ENCODE measurements at places on chromosomes 4 and X.

- DNase-seq = peak; percentile 22
Measured at GRCh38 chr4:104494822-104495559, at the start of gene CXXC4. Gene CXXC4 (minus strand): TSS chr4:104494894. CDS start chr4:104491802, 3,092 bp downstream.

DNA sequence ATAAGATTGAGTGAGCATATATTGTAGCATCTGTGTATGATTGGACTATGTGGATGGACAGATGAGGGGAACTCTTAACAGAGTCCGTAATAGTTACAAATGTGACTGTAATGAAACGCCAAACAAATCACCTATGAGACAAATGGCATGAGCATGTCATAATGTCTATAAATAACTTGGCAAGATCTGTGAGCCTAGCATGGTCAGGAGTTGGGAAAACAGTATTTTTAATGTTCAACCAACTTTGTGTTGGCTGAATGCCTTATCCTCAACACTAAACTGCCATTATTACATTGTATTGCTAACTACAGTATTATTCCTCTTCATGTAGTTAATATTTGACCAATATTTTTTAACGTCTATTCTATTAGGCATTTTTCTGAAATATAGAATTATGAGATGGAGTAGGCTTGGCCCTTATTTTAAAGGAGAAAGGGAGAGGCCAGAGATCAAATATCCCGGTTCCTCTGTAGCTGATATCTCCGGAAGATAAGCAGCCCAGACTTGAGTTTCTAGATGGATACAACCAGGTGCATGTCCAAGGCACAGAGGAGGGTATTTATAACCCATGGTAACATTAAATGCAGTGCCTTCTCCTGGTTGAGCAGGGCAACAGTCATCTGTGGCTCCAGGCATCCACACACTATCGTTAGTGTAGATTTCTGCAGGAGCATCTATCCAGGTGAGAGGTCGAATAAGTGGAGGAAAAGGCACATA lies 32.7 kb downstream of the PF4 start:
- DNase-seq = no peak

- peak; percentile 82 for DNase-seq
Measured at GRCh38 chr4:77052352-77052751, 23.4 kb downstream of the CCNI start.

DNA sequence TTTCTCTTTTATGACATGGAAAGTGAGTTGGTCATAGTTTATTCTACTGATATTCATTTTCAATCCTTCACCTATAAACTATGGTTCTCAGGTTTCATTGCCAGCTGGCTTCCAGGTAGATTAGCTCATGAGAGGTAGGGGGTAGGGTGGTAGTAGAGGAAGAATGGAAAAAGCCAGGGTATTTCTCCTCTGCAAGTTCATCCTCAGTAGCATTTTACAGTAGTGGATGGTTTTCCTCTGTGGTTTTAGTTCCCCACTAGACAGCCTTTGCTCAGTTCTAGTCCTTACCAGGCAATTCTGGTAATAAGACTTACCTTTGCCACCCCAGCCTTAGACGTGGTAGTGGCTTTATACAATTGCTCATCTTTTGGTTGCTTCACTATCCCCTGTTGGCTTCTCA lies 8.9 kb upstream of the NAA11 start:
- DNase-seq = no peak

- no peak for DNase-seq
Measured at GRCh38 chr4:74578329-74578728, 133.4 kb downstream of the AREG start.

DNA sequence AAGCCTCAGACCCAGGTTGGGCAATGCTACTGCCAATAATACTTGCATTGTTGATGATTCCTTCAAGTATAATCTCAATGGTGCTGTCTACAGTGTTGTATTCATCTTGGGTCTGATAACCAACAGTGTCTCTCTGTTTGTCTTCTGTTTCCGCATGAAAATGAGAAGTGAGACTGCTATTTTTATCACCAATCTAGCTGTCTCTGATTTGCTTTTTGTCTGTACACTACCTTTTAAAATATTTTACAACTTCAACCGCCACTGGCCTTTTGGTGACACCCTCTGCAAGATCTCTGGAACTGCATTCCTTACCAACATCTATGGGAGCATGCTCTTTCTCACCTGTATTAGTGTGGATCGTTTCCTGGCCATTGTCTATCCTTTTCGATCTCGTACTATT lies 7.4 kb downstream of the LPAR4 start:
- no peak for DNase-seq

GRCh38 chr4:26238778-26239679 lies 81.8 kb upstream of the RBPJ start:
- DNase-seq = peak; percentile 83

DNA sequence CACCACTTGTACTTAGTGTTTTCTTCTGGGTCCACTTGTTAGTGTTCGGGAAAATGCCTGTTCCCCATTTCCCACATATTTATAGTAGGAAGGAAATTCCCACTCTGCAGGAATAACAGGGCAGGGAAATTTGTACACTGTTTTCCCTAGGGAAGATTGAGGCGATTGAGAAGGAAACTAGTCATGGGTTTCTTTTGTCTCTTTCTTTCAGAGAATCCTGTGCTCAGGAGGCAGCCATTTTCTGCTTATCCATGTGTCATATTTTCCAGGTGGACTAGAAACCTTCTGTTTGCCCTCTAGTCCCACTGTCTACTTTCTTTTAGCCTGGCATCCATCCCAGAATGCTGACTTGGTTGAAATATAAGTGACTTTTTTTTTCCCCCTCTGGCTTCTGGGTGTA lies 299.1 kb upstream of the ANKRD50 start:
- DNase-seq = no peak

- no peak for DNase-seq
Measured at GRCh38 chr4:164700471-164700870, 53.5 kb upstream of the SMIM31 start.

- no peak for DNase-seq
Measured at GRCh38 chr4:70619288-70619687, 9.3 kb upstream of the ENAM start.

- DNase-seq = no peak
Measured at GRCh38 chrX:46036508-46036907, 508.7 kb downstream of the ZNF674 start.

DNA sequence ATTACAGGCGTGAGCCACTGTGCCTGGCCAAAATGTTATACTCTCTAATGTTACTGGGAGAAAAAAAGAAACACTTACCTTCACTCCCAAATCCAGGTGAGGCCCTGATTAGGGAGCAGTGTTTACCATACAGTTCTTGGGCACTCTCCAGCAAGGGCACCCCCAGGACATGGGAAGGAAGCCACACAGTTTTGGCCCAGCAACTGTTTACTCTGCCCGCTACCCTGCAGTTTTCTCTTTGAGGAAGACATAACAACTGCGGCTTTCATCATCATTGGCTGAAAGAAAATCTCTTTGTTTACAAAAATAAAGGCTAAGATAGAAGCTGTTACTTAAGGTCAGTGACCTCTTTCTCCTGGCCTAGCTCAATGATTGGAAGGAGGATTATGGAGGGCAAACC lies 145.5 kb upstream of the DUSP21 start:
- DNase-seq = no peak

DNA sequence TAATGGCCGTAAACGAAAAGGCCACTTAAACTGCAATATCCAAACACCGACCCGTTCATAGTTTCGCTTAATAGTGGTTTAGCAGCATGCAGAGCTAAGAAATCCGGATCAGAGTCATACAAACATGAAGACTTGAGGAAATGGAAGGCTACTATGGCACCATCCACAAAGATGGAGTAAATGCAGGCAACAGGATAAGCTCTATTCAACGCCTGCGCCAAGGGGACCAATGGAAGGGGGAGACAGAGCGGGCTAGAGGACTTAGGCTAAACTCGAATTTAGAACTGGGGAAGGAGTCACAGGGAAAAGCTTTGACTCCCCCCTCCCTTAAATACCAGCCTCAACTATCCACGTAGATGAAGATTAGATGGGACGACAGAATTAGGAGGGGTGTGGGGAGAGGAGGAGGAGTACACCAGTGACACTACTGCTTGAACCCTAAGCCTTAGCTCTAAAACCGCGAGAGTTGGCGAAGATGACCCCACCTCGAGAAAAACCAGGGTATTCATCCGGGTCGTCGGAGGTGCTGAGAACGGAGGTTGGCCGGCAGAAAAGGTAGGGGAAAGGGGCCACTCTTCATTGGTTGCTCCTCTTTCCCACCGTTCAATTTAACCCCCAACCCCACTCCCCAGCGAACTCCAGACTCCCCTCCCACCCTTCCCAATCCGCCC lies 3.5 kb downstream of the HUWE1 start:
- peak; percentile 73 for DNase-seq

GRCh38 chr4:123480706-123481418 lies 84.3 kb downstream of the SPRY1 start:
- DNase-seq = peak; percentile 81
